ENCODE measurements at places on chromosomes 5 and 9.

DNA sequence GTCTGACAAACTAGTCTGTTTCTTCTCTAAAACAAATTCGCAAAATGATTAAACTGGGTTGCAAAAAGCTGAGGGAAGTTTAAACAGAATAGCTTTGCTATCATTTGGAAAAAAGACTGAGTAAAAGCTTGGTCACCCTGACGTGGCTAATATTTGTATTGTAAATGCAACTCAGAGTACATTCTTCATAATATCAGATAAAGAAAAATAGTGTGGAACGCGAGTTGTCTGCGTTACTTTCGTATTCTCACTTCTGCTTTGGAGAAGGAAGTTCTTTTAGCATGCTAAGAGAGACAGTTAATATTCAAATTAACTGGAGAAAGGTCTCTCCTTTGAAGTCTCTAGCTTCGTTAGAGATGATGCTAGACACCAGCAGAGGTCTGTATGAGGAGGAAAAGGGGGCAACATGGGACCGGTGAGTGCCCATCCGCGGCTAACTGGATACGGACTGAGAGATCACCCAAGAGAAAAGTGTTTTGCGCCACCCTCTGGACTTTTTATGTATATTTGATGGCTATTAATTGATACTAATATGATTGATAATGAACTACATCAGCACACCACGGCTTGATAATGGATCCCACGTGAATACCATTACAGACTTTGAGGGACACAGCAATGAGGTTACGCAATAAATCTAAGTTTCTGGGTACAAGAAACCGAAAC, 2.9 kb upstream of the CNTRL start:
- DNase-seq: no peak

DNA sequence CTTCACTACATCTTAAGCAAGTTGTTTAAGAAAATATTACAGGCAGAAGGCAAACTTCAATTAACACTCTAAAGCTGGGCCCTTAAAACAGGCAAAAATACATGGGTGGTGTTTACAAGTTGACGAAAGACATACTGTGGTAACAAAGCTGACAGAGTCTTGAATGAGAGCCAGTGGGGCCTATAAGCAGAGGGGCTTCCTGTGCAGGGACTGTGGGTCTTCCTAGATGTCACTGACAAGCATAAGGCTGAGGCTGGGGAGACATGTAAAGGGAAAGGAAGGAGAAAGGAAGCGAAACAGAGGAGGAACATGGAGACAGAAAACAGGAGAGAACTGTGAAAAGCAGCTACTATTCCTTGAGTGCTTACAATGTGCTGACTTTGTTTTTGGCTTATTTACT, 308.0 kb upstream of the RPS23 start:
- no peak for DNase-seq

- no peak for DNase-seq
Measured at GRCh38 chr5:82425591-82425990, 147.4 kb upstream of the RPS23 start.

GRCh38 chr9:17905781-17906175, 326.9 kb downstream of the SH3GL2 start:
- no peak for DNase-seq

- no peak for DNase-seq
Measured at GRCh38 chr9:135810806-135811575, 96.4 kb downstream of the CAMSAP1 start.

GRCh38 chr9:125284855-125285254, 23.2 kb downstream of the GAPVD1 start:
- no peak for DNase-seq

- no peak for DNase-seq
Measured at GRCh38 chr5:81145329-81145935, 87.7 kb upstream of the CKMT2 start.

- no peak for DNase-seq
Measured at GRCh38 chr5:81290146-81290545, 11.2 kb upstream of the ZCCHC9 start.

DNA sequence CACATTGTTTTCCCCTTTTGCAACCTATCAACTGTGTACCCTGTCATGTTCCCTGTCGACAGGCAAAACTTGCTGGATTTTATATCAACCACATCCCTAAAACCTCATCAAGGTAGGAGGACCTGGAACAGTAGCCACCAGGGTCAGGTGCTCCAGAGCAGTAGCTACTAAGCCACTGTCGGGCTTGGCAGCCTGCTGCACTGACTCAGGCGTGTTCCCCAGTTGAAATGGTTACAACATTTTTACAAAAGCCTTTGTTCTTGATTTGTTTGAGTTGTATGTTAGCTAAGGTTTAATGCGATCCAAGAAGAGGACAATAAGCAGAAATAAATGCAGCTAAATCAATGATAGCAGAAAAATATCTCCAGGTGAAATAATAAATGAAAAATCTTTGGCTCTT, 407.4 kb upstream of the TLE4 start:
- DNase-seq: no peak

- DNase-seq: no peak
Measured at GRCh38 chr5:22306011-22306410, 547.1 kb downstream of the CDH12 start.

DNA sequence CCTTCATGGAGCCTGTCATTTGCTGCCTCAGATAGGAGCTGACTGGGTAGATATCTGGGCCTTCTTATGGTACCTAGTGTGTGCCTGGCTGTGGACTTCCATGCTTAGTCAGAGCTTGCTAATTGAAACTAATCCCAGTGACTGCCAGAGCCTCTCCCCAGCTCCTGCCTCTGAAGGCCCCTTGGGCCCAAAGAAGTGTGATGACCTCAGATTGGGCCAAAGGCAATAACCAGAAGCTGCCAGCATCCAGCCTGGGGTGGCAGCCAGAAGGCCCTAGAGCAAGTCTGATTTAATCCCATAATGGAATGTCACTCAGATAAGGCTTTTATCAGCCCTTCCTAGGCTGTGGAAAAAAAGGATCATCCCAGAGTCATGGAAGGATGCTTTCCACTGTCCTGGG, 17.1 kb upstream of the CDC23 start:
- peak; percentile 61 for DNase-seq

DNA sequence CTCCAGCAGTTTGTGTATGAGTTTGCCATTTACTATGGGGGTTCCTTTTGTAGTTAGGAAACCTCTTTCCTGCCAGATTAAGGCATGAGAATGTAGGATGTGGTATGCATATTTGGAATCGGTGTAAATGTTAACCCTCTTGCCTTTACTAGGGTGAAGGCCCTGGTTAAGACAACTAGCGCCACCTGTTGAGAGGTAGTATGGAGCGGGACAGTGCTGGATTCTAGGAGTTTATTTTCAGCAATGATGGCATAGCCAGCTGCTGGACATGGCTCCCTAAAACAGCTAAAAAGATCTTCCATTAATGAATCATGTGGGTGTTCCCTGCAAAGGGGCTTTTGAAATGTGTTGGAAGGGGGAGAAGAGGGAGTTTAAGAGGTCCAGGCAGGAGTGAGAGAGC, 30.7 kb upstream of the GPX3 start:
- DNase-seq: no peak

- DNase-seq: no peak
Measured at GRCh38 chr5:159257629-159258283, 5.3 kb upstream of the UBLCP1 start.

- no peak for DNase-seq
Measured at GRCh38 chr9:115367321-115367720, 249.4 kb upstream of the TNC start.

DNA sequence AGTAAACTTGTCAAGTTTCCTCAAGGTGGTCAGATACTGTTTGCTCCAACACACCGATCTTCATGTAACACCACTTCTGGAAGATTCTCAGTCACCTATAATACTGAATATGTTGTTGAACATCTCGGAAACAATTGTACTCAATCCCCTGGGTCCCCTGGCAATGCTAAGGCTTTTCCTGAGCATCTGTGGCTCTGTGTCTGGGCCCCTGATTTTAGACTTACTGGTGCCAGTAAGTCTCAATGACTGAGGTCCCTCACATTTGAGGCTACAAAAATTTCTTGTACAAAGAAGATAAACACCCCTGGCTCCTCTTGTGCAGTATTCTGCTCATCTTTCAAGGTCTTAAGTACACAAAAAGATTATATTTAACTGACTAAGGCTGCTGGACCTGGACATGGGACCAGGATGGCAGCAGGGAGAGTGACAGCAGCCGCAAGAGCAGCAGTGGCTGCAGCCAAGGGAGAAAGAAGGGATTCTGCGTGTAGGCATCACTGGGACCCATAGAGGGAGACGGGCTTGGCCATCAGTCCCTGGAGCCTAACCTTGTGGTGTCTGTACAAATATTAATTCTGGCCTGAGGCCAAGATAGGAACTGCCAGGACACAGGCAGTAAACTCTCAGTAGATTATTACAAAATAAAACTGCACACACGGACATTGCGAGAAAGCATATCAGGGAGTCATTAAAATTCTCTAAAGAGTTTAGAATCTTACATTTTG, 49.0 kb upstream of the TNPO1 start:
- DNase-seq: peak; percentile 60

DNA sequence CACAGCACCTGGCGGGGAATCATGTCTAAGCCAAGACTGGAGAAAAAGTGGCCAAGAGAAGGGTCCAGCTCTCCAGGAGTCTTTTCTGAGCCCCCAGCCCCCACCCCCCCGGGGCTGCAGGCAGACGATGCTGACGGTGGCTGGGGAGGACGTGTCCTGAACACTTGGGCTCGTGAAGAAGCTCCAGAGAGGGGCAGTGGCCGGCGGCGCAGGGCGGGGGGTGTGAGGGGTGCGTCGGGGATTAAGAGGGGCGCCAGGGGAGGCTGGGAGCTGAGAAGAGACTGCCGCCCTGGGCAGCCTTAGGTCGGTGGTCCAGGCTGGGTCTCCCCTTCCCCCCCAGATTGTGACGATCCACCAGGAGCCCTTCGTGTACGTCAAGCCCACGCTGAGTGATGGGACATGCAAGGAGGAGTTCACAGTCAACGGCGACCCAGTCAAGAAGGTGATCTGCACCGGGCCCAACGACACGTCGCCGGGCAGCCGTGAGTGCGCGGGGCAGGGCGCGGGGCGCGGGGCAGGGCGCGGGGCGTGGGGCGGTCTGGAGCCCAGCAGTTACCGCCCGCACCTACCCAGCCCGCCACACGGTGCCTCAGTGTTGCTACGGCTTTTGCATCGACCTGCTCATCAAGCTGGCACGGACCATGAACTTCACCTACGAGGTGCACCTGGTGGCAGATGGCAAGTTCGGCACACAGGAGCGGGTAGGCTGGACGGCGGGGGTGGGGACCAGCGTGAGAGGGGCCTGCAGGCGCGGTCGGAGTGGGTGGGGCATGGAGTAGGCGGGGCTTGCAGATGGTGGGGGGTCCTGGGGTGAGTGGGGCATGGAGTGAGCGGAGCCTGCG, 8.9 kb downstream of the LRRC26 start:
- no peak for DNase-seq

GRCh38 chr5:85069659-85070640, 685.3 kb upstream of the EDIL3 start:
- DNase-seq: no peak

DNA sequence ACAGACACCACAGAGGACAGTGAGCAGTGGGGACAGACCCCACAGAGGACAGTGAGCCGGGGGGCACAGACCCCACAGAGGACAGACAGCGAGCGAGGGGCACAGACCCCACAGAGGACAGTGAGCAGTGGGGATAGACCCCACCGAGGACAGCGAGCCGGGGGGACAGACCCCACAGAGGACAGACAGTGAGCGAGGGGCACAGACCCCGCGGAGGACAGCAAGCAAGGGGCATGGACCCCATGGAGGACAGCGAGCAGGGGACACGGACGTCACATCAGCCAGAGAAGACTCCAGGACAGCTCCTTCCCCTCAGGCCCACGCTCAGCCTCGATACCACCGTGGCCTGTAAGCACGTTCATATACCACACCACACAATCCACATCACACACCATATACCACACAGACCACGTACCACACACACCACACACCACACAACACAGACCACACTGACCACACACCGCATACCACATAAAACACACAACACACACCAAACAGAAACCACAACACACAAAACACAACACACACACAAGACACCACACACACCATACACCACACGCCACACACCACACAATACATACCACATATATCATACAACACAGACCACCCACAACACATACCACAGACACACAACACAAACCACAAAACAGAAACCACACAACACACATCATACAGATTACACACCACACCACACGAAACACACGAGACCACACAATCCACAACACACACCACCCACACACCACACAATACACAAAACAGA, 5.2 kb upstream of the ZDHHC11 start:
- DNase-seq: no peak

- no peak for DNase-seq
Measured at GRCh38 chr9:104747245-104747564, 278 bp upstream of the NIPSNAP3A start.

- DNase-seq: no peak
Measured at GRCh38 chr5:68245319-68245718, 29.8 kb downstream of the PIK3R1 start.

DNA sequence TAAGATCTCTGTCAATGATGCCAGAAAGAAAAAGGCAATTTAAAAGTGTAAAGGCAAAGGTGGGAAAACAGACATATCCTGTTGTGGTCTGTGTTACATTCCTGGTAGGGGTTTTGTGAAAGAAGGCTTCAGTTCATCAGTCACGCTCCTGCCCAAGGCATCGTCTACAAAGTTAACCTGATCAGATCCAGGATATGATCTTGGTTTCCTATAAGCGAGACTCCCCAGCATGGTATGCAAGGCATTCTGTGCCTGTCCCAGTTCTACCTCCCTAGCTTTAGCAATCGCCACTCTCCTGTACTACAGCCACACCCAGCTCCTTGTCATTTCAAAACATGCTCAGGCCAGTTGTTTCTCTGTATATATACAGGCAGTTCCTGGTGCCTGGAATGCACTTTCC, 58.0 kb upstream of the PTPN3 start:
- DNase-seq: no peak

DNA sequence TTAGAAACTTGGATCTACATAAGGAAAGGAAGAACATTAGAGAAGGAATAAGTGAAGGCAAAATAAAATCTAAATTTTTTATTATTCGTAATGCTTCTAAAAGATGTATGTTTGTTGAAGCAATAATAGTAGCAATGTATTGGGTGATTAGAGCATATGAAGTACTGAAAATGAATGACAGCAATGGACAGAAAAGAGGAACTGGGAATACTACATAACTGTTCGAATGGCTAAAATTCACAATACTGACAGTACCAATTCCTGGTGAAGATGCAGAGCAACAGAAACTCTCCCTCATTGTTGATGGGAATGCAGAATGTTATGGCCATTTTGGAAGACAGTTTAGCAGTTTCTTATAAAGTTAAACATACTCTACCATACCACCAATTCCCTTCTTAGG, 177.3 kb upstream of the SPEF2 start:
- DNase-seq: no peak

GRCh38 chr5:50666261-50667022, at the start of gene PARP8:
TSS of gene PARP8 (plus strand) at chr5:50666637. CDS start at chr5:50667096, 459 bp downstream.
- DNase-seq: peak; percentile 83

All from SK-N-SH (cell line).